ENCODE measurements at places on chromosomes 7 and 10. TPM values are rescaled to one million over a fixed set of nuclear protein-coding genes. Genes with fewer than 3 reads are reported as not detected.

Gene PYROXD2
- polyA plus RNA-seq = 4.0 TPM

DNA sequence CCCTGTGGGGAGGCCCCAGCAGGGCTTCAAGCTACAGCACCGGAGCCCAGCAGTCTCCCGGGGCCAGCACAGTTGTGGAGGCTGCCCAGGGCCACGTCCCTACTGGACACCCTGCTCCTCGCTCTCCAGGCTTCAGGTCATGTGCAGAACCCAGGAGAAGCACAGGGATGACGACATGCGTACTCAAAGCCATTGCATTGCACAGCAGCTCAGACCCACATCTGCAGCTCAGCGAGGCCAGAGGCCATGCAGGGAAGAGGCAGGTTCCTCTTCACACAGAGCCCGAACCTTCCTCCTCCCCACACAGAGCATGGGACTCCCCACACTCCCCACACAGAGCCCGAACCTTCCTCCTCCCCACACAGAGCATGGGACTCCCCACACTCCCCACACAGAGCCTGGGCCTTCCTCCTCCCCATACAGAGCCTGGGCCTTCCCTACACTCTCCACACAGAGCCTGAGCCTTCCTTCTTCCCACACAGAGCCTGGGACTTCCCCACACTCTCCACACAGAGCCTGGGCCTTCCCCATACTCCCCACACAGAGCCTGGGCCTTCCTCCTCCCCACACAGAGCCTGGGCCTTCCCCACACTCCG is 12.3 kb downstream of the CFAP46 start:
- no peak for DNase-seq
- H3K27me3 ChIP-seq = no peaks in the 10 kb centered on the region
- H3K4me1 ChIP-seq = no peaks in the 10 kb centered on the region
- no peaks in the 10 kb centered on the region for H3K36me3 ChIP-seq
- H3K27ac ChIP-seq = no peak overlapping the region
- H3K4me3 ChIP-seq = no peak overlapping the region

GRCh38 chr10:95834406-95834805 is 73.4 kb upstream of the CC2D2B start:
- H3K4me3 ChIP-seq = no peak overlapping the region
- no peaks in the 10 kb centered on the region for H3K27me3 ChIP-seq
- no peaks in the 10 kb centered on the region for H3K4me1 ChIP-seq
- no peak for DNase-seq

DNA sequence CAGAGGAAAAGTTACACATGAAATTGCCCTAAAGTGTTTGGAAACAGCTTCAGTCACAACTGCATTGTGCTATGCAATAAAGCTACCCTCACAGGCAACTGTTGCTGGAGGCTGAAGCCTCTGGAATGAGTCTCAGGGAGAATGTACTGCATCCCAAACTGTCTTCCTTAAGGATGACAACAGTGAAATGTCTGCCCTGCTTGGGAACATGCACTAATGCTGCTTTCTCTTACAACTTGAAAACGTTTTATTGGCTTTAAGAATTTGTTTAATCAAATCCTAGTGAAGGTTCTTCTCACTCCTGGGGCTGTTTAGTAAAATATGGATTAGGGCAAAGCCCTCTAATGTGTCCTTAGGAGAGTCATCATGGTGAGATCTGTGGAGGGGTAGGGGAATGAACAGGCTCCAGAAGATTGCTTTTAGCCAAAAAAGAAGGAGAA is 215.4 kb downstream of the TWIST1 start:
- no peak for DNase-seq
- H3K36me3 ChIP-seq = no peaks in the 10 kb centered on the region
- H3K27me3 ChIP-seq = no peaks in the 10 kb centered on the region
- peaks cover 9% of the 10 kb centered on the region for H3K4me1 ChIP-seq
- H3K4me3 ChIP-seq = no peak overlapping the region
